Mammary epithelial cell (primary cell): ENCODE measurements at places on chromosomes 1 and 21.

DNA sequence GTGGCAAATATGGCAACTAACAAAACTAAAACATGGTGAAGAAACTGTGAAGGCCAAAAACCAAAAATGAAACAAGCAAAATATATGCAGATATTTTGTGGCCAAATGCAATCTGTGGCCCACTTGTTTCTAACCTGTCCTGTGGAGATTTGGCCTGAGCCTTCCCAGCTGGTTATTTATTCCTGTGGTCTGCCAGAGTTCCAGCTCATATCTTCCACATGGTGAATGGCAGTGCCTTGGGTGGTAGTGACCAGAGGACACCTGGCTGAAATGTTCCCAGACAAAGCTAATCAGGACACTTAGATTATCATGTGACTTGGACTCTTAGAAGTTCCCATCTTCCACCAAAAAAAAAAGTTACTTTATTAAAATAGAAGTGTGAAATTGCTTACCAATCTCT lies 39.7 kb downstream of the RNASEL start:
- no peak for DNase-seq

DNA sequence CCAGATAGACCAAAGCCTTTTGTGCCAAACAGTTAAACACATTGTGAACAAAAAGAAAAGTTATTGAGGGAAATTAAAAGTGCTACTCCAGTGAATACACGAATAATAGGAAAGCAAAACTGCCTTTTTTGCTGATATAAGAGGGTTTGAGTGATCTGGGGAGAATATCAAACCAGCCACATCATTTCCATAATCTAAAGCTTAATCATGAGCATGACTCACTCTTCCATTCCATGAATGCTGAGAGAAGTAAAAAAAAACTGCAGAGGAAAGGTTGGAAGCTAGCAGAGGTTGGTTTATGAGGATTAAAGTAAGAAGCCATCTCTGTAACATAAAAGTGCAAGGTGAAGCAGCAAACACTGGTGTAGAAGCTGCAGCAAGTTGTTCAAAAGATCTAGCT lies 350.6 kb upstream of the NCAM2 start:
- no peak for DNase-seq

DNA sequence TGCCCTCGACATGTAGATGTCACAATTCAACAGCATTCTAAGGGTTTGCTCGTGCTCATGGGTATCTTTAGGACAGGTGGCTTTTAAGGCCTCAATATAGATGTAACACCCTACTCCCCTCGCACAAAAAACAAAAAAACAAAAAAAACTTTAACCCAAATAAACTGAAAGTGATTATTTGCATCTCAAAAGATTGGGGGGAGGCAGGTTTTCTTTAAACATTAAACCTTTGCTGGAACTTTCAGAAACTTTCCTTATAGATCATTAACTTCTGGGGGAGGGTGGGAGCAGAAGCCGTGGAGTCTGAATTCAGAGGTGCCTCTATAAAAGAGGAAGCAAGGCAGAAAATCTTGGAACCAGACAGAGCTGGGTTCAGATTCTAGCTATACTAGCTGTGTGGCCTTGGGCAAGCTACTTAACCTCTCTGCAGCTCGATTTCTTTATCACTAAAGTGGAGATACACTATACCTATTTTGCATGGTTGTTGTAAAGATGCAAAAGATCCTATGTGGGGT lies 3.2 kb upstream of the KIAA1614 start:
- no peak for DNase-seq

- no peak for DNase-seq
Measured at GRCh38 chr21:17526776-17527175, 13.9 kb downstream of the CXADR start.

DNA sequence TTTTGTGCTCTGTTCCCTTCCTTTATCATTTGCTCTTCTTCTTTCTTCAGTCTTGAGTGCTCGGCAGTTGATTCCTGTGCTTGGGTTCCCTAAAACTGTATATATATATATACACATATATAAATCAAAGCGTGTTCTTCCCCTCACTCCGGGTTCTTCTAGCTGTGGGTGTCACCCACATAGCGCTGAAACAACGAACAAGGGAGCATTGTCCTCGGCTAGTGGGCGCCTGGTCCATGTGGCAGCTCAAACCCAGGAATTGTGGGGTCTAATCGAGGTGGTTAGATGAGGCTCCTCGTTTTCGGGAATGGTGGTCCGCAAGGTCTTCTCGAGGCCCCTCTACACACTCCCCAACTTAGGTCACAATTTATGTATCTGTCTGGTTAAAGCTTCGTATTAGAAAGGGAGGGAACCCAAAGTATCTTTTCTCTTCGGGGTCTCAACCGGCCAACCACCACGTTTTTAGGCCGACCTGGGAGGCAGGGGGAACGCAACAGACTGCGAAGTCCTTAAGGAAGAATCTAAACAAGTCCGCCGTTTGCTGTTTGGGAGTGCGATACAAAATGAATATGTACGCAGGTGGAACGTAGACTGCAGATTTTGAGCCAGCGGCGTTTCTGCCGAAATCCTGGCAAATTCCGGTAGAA lies 504 bp upstream of the SDHC start:
- DNase-seq, result no peak

DNA sequence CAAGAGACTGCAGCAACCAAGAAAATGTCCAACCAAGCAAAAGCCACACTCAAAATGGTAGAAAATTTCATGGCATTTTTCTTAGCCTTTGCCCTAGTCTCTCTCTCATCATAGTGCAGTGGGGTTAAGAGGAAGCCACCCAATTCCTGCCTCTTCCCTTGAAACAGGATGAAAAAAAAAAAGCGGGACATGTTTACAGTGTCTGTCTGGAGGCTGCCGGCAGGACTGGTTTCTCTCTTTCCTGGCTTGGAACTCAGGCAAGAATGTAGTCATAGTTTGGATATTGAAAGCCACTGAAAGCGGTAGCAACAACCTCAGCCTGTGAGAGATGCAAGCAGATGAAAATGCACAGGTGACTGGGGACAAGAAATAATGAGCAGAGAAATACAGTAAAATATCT lies 13.3 kb upstream of the TNFSF18 start:
- peak; percentile 23 for DNase-seq

DNA sequence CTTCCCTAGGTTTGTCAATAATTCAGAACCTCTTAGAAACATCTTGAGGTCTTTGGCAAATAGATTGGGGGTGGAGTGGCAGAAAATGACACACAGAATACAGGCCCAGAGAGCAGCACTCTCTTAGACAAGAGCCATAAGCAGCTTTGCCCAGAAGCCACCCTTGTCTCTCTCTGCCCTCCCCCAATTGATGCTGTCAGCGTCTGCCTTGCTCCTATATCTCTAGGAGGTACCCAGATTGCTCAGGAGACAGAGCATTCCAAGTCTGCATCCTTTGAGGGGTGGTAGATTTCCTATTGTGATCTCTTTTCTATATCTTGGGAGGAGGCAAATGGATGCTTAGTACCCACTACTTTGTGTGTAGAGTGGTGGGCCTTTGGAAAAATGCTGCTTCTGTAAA lies 1.8 kb downstream of the RGL1 start:
- no peak for DNase-seq

GRCh38 chr1:171858696-171859095 lies 17.4 kb downstream of the DNM3 start:
- no peak for DNase-seq

DNA sequence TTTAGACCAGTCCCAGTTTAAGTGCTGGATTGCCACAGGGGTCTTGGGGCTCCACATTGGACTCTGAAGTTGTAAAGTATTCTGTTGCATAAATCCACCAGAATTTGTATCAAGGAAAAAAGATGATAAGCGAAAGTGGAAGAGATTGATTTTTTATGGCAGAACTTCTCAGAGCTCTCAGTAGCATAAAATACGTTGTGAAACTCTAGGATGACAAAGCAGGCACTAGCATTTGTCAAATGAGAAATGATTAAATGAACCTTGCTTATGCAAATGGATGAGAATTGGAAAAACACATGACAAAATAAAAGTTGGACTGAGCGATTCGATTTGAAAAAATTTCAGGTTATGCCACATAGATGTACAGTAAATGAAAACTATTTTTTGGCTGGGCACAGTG lies 253.8 kb upstream of the RAB4A start:
- DNase-seq, result no peak

DNA sequence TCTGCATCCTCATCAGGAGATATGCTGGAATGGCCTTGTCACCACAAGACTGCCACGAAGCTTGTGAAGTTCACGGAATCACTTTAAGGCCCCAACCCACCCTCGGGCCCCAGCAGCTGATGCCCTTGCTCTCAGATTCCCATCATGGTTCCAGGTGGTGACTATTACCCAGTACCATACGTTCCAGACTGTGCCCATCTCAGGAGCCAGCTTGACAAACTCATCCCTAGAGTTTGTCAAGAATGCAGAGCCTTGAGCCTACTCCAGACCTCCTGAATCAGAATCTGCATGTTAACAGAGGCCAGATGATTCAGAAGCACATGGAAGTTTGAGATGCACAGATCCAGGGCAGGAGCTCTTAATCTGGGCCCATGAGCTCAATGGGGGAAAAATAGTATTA lies 53.9 kb upstream of the RBM15 start:
- DNase-seq, result no peak

DNA sequence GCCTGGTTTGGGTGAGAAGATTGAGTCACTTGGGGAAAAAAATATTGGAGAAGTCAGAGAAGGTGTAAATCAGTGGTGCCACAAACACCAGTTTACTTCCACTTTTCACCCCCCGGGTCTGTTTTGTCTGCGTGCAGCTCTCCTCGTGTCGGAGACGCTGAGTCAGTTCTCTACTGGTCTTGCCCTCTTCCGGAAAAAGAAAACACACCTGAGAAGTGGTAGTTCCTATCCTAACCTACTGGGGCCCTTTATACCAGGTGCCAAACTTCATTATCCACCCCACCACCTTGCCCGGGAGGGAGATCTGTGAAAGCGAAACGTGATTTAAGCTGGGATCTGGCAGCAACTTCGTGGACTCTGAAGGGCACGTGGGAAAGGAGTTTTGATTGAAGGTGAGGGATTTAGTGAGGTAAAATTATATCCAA lies 855 bp upstream of the IVNS1ABP start:
- peak; percentile 77 for DNase-seq

- DNase-seq, result no peak
Measured at GRCh38 chr1:175463853-175464252, 271.3 kb upstream of the KIAA0040 start.

- no peak for DNase-seq
Measured at GRCh38 chr1:234734412-234734835, 124.4 kb upstream of the IRF2BP2 start.

DNA sequence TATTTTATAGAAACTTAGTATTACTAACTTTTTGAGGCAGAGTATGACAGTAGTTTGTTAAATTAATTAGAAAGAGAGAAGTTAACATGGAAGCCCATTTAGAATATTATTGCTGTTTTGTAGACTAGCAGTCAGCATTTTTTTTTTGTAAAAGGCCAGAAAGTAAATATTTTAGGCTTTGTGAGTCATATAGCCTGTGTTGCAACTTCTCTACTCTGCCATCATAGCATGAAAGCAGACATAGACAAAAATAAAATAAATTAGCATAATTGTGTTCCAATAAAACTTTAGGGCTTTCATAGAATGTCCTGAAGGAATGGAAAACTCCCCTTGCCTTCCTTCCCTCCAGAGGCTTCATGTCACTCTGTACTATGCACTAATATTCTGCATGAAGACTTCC lies 12.3 kb upstream of the RGS4 start:
- DNase-seq, result no peak

- no peak for DNase-seq
Measured at GRCh38 chr1:53787655-53788054, 48.7 kb upstream of the GLIS1 start.

- no peak for DNase-seq
Measured at GRCh38 chr1:32728413-32729077, 26.0 kb upstream of the SYNC start.

DNA sequence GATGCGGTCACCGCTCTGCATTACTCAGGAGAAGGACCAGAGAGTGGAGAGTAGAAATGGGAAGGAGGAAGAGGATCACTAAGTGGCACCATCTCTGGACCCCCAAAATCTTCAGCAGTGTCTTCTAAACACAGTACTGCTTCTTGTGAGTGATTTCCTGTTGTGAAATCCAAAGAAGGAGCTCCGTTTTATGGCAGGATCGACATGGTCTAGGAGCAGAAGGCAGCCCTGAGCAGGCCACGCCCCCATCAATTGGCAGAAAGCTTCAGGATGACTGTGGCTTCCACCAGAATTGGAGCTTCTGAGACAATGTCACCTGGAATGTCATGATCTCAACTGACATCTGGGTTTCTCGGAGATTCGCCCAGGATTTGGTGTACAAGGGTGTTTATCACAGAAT lies 171.5 kb downstream of the ADSS2 start:
- DNase-seq, result no peak

GRCh38 chr1:30295674-30296073 lies 427.7 kb downstream of the MATN1 start:
- no peak for DNase-seq

GRCh38 chr1:212110617-212111016 lies 75.1 kb downstream of the DTL start:
- DNase-seq, result no peak

GRCh38 chr1:167629681-167630567 lies at the start of gene RCSD1:
Gene RCSD1 (plus strand): TSS chr1:167630232. CDS start chr1:167630424, 192 bp downstream.
- peak; percentile 24 for DNase-seq

DNA sequence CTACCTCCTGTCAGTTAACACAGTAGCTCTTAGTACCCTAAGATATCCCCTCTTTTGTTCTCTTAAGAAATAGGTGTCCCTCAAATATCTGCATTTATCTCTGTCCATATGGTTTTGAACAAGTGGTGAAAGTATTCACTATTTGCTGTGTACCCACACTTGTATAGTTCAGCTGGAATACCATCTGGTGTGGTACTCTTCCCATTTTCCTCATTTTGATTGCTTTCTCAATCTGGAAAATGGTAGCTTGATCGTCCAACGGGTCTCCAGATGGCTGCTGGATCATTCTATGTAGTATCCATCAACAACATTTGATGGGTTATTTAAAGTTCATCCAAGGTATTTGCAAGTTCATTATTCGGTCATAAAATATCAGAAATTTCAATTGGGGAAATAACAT lies 100.3 kb upstream of the DPYD start:
- DNase-seq, result no peak

DNA sequence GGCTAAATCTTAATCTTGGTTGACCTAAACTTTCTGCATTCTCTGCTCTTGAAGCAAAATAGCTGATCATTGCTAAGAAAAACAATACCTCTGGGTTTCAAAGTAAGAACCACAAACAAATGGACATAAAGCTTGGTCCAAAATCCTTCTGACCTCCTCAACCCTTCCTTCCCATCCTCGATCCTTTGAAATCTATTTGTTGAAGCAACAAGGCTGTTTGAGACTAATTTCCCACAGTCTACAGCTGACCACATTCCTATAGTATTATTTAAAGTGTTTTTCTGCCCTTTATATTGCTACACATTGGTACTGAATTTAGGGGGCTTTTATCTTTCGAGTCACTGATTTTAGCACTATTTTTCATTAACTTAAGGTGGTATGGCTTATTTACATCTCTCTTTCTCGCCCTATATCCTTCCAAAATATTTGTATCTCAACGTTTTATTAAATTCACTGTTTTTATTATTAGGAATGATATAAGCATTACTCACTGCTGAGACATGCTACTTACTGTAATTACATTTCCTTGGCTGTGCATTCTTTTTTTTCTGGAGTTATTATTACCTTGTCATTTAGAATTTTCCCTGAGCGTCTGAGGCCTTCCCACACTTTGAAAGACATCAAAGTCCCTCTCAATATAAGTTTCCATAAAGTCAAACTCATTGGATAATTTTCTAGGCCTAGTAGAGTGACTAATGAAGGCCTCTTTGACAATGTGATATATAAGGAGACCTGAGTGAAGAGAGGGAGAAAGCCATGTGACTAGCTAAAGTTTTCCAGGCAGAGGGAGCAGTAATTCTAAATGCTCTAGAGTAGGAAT lies 73.9 kb downstream of the RAB3GAP2 start:
- DNase-seq, result no peak

GRCh38 chr1:115560027-115560426 lies 81.7 kb upstream of the VANGL1 start:
- no peak for DNase-seq

- no peak for DNase-seq
Measured at GRCh38 chr1:29438991-29439390, 202.7 kb downstream of the PTPRU start.
